Renal pelvis (tissue), 12 donors: ENCODE measurements at places on chromosomes 1 and 21.

DNA sequence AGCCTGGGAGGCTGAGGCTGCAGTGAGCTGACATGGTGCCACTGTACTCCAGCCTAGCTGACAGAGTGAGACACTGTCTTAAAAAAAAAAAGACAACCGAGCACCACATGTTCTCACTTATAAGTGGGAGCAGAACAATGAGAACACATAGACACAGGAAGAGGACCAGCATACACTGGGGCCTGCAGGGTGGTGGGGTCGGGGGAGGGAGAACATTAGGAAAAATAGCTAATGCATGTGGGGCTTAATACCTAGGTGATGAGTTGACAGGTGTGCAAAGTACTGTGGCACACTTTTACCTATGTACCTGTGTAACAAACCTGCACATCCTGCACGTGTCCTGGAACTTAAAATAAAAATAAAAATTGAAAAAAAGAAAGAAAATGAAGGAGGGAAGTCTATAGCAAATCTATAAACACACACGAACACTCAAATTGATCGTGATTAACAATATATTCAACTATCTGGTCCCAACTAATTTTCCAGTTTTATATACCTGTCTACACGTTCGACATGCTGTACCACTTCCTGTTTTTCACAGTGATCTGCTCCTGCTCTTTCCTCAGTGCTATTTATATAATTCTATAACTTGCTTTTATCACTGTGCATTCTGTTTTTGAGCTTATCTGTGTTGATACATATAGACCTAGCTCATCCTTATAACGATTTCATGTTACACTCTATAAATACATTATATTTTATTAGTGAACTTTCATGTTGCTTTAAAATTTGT lies 27.2 kb downstream of the AK5 start:
- no peak for DNase-seq

GRCh38 chr1:223664106-223664505 lies 1.4 kb downstream of the CAPN8 start:
- no peak for DNase-seq

GRCh38 chr1:161088587-161089110 lies 709 bp downstream of the NECTIN4 start:
- DNase-seq = no peak

- DNase-seq = no peak
These were observed 72.5 kb downstream of the CDC42BPA start for GRCh38 chr1:227245613-227246320.

GRCh38 chr21:44317241-44317782 lies 17.5 kb downstream of the PFKL start:
- DNase-seq = no peak

- no peak for DNase-seq
These were observed 30.0 kb upstream of the RGS4 start for GRCh38 chr1:163038928-163039706.

- DNase-seq = no peak
These were observed 42.1 kb downstream of the HOOK1 start for GRCh38 chr1:59856725-59857338.
